ENCODE measurements at places on chromosomes 5 and 9.

DNA sequence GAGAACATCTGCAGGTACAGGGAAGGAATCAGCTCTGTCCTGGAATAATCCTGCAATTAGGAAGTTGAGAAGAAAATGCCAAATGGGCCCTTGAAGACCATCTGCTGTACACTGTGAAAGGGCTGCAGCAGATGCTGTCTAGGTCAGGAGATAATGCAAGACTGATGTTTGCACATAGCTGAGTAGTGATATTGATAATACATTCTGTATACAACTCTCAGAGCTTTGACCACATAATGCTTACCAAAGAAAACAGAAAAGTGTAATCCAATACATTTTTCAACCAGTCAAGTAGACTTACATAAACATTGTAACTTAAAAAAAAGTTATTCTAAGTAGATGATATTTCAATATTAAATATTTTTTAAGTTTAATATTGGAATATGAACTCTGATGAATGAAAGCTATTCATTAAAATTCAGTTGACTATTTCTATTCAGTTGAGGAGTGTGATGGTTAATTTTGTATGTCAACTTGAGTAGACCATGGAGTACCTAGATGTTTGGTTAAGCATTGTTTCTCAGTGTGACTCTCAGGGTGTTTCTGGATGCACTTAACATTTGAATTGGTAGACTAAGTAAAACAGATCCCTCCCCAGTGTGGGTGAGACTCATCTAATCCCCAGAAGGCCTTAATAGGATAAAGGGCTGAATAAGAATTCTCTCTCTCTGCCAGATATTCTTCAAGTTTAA lies 380.1 kb upstream of the PRR16 start:
- DNase-seq: no peak

DNA sequence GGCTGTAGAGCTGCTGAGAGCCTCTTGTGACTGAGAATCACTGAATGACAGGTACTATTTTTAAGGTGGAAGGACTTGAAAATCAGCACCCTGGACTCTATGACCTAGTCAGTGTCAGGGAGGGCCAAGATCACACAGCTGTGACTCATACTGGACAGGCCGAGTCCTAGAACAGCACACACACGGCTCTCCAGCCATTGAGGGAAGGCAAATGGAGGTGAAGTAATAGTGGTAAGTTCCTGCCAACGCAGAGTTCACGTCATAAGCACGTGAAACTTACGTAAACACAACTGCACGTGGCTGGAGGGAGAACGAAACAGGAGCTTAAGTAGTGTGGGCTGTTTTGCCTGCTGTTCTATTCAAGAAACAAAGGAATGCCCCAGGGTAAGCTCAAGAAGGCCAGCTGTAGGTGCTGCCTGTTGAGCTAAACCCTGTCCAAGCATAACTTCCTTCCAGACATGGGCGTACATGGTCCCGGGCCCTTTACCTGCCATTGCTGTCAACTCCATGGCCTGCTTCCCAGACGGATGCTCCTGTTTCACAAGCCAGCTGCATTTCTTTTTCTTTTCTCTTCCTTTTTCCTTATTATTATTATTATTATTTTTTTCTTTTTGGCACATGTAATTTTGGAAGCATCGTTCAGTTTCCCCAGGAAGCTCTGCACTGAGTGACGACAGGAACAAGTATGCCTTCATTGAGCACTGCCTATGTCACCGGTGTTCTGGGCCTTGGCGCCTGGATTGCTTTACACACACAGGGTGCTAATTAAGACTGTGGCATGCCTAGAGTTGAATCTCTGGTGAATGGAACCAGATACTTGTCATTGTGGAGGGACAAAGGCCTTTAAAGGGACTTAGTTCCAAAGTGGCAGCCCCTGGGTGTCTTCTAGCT lies 10.2 kb upstream of the LCP2 start:
- DNase-seq: no peak

GRCh38 chr5:99176186-99176585 lies 247.4 kb upstream of the CHD1 start:
- no peak for DNase-seq

GRCh38 chr9:100449420-100449819 lies 22.5 kb downstream of the MSANTD3 start:
- no peak for DNase-seq

DNA sequence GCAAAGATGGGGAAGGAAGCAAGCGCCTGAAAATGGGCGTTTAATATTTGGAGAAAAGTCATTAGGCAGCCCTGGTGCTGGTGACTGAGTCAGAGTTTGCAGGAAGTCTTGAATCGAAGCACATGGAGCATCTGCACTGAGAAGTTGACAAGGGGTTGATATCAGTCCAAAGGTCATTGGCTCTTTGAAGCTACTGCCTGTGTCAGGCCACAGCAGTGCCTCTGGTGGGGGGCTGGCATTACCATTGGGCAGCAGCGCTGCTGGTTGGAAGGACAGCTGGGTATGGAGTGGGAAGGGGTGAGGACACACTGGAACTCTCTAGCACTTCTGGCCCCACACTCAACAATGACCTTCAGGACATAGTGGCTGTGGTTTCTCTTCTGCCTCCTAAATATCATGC lies 150.4 kb upstream of the ERCC6L2 start:
- DNase-seq: no peak

DNA sequence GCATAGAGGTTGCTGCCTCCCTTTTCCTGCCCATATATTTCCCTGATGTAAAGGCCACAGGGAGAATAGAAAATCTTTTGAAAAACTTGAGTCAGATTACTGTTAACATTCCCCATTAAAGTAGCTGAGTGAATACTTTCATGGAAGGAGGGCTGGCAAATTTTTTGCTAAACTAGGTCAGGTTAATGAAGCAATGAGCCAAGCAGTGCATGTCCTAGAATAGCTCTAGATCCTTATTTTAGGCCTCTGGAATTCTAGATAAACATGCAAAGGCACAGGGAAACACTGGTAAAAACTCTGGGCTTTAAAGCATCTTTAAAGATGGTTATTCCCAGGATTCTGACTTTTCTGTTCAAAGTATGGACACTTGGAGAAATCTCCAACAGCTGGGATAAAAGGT lies 27.9 kb downstream of the TTC1 start:
- no peak for DNase-seq

DNA sequence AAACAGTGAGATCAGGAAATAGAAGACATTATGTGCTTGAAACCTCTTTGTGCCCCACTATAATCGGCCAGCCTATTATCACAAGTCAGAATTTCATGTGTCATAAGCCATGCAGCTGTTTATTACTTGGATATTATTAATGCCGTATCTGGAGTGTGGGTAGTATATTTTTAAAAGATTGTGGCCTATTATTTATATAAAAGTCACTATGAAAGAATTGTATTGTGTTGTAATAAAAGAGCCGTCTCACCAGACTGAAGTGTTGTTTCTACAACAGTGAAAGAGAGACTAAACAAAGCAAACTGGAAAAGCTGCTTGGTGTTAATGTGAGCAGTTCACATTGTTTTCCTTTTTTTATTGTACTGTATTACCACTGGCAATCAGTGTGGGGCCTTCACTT lies 449.1 kb downstream of the PSAT1 start:
- DNase-seq: no peak

DNA sequence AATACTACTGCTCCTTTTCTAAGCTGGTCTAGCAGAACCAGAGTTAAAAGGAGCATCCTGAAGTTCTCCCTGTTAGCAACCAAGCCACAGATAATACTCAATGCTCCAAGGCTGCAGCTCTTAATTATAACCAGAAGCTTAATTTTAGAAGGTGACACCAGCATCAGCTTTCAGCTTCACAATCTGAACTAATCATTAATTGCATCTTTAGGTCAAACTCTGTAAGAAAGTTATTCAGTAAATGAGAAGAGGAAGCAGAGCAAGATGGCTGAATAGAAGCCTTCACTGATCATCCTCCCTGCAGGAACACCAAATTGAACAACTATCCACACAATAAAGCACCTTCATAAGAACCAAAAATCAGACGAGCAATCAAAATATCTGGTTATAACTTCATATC lies 38.5 kb downstream of the APBA1 start:
- no peak for DNase-seq

DNA sequence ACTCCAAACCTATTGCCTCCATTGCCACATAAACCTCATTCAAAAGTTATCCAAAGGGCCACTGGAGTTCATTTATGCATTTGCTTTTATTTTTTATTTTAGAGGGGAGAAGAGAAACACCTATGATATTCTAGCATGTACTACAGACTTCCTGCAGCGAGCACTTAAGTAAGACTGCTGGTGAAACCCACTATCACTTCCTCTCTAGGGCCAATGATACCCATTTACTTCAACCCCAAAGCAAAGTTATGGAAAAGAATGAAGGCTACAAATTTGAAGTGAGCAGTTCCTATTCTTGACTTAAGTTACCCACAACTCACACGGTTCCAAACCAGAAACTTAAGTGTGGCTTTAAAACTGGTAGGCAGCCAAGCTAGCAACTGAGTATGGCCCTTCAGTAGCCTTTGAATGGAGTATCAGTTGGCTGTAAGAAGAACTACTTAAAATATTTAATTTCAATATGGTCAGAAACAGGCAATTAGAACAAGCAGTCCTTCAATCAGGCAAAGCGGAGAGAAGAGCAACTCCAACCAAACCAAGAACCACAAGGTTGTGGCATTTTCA lies 94.1 kb downstream of the GPR21 start:
- no peak for DNase-seq

DNA sequence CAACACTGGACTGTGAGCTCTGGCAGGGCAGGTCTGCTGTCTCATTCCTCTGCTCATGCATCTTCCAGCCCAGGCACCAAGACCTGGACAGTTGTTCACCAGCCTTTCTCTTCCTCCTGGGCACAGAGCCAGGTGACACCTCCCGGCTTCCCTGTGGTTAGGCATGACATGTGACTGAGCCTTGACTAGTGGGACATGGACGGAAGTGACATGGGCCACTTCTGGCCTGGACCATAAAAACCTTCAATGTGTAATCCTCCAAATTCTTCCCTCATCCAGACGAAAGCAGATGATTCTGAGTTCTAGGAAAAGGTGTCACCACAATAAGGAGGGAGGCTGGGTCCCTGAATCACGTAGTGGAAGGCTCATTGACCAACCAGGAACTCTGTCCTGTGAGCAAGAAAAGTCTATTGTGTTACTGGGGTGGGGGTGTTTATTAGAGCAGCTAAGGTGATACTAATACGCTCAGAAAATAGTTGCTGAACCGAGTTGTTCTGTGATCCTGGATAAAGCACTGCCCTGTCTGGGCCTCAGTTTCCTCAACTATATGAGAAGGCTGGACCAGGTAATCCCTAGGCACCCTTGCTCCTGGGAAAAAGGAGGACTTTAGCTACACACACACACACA lies 26.6 kb upstream of the CRB2 start:
- no peak for DNase-seq

GRCh38 chr5:77499441-77499840 lies 7.3 kb upstream of the WDR41 start:
- no peak for DNase-seq

DNA sequence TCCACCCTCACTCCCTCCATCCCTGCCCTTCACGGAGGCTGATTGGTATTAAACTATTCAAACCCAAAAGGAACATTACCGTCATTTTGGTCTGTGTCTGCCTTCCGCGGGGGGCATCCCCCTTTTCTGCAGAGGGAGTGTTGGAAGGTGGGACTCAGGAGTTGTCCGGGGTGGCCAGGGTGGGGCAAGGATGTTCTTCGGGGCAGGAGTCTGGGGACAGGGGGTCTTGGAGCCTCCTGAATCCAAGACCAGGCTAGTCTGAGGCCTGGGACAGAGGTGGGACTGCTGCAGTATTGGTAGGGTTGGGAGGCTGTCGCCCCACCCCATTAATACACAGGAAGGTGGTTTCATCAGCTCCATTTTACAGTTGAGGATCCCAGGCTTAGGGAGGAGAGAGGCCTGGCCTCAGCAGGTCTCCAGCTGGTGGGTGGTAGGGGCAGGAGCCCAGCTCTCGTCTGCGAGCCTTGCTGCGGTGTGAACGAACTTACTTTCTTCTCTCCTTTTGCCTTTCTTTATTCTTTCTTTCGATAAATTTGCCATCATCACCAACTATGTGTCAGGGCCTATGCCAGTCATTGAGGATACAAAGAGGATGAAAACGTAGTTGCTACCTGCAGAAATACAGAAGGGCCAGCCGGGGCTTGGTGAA lies 33.8 kb downstream of the DAB2IP start:
- DNase-seq: no peak

DNA sequence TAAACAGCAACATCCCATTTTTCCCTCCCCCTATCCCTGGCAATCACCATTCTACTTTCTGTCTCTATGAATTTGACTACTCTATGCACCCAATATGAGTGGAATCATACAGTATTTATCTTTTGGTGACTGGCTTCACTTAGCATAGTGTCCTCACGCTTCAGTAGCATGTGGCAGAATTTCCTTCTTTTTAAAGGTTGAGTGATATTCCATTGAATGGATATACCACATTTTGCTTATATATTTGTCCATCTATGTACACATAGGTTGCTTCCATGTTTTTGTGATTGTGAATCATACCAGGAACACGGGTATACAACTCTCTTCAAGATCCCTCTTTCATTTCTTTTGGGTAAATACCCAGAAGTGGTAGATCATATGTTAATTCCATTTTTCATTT lies 69.9 kb downstream of the CERT1 start:
- no peak for DNase-seq

- DNase-seq: no peak
Observed at GRCh38 chr9:8382266-8382665, 582.7 kb upstream of the DMAC1 start.

GRCh38 chr5:14896131-14896530 lies 24.6 kb upstream of the ANKH start:
- DNase-seq: no peak

DNA sequence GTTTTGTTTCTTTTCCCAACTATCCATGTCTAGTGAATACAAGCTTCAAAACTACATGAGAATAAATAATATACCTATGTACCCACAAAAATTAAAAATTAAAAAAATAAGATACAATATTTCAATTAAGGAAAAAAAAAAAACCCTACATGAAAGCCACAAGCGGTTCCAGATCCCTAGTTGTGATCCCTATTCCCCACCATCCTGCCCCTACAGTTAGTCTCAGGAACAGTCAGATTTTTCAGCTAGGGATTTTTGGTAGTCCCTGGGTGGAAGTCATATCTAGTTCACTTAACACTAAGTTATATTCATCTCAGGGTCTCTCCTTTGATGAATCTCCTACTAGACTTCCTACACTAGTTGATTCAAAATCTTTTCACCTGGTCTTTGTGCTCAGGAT lies 18.5 kb upstream of the PCDHB1 start:
- no peak for DNase-seq

DNA sequence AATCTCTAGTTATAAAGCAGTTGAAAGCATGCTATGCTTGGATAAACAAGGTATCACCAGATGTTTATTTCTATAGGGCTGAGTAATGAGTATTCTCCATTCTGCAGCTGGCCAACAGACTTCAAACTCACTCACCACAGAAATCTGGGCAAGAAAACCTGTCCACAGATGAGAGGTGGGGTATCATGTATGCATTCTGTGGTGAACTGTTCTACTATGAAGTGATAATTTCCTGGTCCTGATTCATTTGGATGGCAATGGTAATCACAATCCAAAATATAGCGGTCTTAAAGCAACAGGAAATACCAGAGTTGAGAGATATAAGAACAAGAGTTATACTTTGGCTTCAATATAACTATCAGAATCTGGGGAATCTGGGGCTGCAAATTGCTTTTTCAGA lies 65.9 kb upstream of the EFNA5 start:
- DNase-seq: peak; percentile 59

GRCh38 chr5:107917983-107918382 lies 247.2 kb upstream of the EFNA5 start:
- no peak for DNase-seq

Data from fibroblast of skin of left quadriceps (primary cell).